ENCODE measurements at places on chromosomes 7 and 10.

- no peak for DNase-seq
These were observed 36.6 kb upstream of the PLPP4 start for GRCh38 chr10:120420421-120420820.

DNA sequence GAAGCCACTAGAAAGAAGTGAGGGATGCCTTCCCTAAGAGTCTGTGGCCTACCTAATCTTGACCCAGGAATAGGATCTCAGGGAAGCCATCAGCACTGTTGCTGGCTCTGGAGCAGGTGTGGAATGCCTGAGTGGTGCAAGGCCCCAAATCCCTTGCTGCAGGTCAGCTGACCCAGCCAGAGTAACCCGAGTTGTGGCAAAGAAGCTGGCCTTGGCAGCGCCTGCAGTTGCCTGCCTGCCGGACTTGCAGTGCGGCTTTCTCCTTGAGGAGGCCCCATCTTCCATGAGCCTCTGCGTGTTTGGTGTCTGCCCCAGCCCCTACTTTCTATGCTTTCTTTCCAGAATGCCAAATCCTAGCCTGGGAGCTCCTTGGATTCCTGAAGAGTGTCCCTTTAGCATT is 5.8 kb downstream of the KIAA1217 start:
- no peak for DNase-seq

GRCh38 chr10:75018251-75018650 is 93.2 kb upstream of the SAMD8 start:
- DNase-seq, result no peak

- no peak for DNase-seq
These were observed 179.4 kb downstream of the PIP4K2A start for GRCh38 chr10:22534849-22535604.

DNA sequence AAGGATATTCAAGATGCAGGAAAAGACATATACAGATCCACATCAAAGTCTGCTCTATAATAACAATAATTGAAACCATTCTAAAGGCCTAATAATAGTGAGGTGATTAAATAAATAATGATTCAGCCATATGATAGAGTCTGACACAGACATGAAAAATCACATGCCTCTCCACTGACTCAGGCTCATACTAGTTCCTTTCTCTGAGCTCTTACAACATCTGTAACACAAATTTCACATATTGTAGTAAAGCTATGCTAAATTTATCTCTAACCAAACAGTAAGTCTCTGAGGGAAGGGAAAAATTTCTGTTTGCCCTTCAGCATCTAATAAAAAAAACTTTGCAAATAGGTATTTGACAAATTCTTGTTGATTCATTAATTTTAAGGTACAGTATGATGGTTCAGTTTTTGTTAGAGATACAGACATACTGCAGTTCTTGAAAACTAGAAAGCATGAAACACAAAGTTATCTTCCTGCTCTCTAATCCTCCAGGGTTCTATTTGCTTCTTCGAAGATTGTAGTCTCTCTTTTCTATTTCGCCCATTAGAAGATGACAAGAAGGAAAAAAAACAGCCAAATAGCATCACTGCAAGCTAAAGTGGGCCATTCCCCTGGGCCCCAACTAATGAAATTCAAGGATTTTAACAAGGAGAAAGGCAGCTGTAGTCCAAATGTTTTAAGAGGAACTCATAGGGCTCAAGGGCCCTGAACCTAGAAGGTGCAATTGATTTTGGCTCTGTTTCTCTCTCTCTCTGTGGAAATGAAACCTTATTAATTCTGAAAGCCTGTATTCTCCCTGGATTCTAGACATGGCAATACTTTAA is 53.9 kb downstream of the CUBN start:
- no peak for DNase-seq

GRCh38 chr7:3648276-3648675 is 347.2 kb downstream of the SDK1 start:
- no peak for DNase-seq

DNA sequence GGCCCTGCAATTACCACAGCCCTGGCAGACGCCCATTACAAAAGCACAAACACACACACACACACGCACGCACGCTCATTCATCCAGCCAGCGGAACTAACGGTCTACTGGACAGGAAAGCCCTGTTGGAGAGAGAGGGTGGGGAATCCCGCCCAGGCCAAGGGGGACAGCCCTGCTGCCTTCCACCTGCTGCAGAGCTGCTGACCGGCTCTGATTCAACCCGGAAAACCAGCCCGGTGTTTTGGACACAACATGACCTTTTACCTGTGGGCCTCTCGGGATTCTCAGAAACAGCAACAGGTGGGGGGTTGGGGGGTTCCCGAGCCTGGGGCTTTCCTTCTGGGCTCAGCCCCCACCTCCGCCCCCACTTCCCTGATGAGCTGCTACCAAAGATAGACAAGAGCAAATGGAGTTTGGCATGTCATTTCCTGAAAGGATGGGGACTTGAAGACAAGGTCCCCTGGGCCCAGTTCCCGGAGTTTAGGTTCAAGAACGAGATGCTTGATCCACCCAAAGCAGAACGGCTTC is 18.5 kb upstream of the SERPINE1 start:
- no peak for DNase-seq

DNA sequence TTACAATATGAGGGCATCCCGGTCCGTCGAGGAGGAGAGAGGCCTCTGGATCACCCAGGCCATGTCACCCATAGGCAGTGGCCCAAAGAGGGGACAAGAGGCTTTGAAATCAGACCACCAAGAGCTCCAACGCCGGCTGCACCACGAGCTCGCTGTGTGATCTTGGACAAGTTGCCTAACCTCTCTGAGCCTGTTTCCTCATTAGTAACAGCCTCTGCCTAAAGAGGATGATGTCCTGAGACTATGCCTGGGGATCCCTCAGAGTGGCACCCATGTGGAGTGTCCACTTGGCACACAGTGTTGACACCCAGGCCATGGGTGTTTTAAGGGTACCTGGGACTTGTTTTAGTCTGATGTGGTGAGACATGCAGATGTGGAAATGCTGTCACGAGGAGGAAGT is 50.8 kb downstream of the MICALL2 start:
- no peak for DNase-seq

- no peak for DNase-seq
These were observed 62.1 kb downstream of the VWA2 start for GRCh38 chr10:114301177-114301576.

- no peak for DNase-seq
These were observed 442.6 kb downstream of the GFRA1 start for GRCh38 chr10:115830265-115830970.

DNA sequence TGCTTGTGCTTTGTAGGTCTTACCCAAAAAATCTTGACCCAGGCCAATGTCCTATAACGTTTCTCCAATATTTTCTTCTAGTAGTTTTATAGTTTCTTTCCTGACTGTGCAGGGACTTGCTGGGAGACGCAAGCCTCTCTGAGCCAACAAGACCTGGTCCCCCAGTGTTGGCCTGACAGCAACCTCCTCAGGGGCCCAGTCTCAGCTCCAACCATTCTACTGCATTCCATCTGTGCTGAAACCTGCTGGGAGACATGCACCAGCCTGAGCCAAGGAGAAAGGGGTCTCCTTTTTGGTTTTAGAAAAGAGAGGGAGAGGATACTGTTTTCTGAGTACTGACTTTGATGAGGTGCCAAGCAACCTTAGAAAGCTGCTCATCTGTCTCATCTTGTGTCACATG is 251.4 kb downstream of the PRKG1 start:
- no peak for DNase-seq

DNA sequence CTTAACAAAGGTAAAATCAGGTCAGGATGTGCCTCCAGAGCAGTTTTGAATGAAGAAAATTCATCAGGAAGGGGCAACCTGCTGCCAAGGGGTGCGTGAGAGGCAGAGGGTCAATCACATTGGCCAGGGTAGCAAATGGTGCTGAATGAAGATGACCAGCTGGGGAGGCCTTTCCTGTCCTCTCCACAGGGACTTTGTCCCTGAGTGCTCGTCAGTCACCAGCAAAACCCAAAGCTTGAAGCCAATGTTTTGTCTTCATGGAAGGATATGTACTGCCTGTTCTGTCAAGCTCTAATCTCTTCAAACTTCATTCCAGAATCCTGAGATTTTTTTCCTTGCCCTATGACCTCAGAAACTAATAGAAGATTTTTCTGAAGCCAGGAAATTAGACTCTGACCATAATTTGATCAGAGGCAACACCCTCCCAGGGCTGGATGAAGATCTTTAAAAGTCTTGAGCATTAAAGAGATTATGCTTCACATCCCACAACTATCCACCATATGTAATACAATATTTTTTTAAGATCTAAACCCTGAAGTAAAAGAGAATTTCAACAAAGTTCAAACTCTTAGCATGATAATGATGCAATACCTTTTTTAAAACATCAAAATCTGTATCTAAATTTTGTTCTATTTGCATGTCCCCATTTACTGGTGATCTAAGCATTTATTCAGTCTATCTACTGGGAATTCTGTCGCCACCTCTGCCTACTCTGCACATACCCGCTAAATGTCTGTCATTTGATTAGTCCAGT is 243.0 kb downstream of the SNX13 start:
- no peak for DNase-seq

DNA sequence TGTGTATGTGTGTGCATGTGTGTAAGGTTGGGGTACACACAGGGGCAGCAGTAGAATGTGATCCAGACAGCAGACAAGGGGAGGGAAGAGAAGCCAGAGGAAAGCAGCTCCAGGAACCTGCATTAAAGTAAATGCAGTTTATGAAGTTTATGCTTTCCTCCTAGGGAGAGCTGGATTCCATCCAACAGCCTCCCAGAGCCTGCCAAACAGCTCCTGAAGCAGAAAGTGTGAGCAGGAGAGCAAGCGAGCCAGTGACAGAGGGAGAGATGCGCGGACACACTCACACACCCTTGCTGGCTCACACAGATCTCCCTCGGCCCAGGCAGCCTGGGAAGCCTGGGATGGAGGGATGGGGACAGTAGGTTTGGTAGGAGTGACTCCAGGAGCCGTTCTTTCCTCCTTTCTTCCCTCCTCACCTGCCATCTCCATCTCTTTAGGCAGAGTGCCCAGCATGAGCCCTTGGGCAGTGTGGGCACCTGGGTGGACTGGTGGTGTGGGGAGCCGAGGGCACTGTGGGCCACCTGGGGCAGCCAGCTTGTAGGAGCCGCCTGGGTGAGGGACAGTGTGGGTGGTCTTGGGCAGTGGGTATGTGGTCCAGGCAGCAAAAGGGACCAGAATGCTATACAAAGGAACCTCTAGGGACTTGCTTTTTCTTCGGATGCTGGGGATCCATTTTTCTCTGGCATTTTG is 46.1 kb downstream of the PAX2 start:
- no peak for DNase-seq

- DNase-seq, result no peak
These were observed 14.0 kb upstream of the RAMP3 start for GRCh38 chr7:45143616-45144015.

- DNase-seq, result no peak
These were observed 150.0 kb upstream of the NEBL start for GRCh38 chr10:21047096-21047495.

DNA sequence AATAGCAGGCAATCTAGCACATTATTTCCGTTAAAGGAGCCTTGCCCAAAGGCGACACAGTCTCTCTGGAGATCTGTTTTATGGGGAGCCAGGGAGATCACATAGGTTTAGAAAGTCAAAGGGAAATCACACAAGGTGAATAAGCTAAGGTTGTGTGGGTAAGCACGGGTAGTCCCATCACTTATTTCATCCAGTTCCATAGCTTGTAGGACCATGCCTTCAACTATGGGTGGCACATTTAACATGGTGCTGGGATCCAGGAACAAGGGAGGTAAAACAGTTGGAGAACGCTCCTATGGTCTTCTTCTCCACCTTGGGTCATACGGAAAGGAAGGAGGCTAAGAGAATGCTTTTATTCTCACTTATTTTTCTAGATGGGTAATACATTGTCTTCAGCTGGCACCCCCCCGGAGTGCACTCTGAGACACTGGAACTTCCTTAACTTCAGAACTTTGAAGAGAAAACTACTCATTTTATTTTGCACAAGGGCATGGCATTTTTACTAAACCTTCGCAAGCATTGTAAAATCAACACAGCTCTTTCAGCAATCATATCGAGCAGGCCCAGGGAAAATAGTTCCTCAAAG is 435.4 kb downstream of the KIF20B start:
- DNase-seq, result no peak

DNA sequence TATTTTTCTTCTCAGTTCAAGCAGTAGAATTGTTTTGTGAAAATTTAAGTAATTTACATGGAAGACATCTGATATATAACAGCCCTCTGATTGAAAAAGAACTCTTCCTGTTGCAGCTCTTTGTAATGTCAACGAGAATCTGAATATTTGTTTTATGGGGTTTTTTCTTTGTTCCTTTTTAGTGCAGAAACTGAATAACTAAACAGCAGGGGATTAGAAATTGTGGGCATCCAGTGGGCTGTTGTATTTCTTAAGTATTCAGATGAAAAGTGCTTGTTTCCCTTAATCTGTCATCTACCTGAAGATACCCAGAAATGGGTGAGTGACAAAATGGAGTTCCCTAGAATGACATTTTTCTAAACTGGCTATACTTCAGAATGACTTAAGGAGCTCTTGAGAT is 7.4 kb downstream of the ARL4A start:
- no peak for DNase-seq

DNA sequence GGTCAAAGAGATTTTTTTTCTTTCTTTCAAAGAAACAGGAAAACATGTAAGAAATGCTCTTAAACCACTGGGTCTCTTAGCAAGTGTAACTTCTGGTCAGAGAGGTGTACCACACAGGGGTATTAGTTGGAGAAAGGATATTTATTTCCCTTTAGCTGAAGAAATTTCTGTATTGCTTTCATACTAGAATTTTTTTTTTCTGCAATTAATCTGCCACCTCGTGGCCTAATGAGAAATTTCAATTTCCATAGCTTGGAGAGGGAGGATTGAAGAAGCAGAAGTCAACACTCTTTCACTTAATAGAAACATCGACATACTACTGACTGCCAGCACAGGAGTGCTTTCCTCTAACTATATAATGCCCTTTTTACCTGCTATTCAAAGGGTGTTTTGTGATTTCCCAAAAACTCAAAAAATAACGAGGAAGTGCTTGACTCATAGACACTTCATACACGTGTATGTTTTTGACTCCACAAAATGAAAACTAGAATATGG is 177.6 kb upstream of the NAMPT start:
- DNase-seq, result peak; percentile 6

DNA sequence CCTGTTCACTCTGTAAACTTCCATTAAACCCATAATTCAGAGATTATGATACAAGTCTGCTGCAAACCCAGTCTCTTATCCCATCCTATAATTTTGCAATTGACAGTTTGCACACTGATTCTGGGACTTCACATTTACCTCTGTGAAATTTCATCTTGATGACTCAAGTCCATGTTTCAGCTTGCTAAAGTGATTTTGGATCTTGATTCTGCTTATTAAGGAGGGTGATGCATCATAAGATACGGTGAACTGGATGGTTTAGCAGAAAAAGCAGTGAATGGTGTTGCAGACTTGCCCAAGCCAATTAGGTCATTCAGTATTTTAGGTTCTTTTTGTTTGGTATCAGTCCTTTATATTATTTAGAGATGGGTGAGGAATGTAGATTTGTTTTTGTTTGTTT is 125.5 kb upstream of the PODXL start:
- no peak for DNase-seq

DNA sequence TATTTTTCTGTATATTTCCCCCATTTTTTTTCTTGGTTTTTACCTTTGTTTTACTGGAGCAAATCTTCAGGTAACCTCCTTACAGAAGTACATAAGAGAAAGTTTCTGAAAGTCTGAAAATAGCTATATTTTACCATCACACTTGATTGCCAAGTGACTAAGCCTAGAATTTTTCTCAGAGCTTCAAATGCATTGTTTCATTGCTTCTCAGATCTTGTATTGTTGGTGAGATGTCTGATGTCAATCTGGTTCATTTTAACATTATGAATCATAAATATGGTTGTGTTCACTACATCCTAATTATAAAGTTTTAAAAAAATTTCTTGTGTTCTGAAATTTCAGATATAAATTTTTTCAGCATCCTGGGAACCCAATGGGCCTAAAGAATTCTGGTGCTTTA is 228.2 kb downstream of the AHR start:
- no peak for DNase-seq
